ENCODE measurements at places on chromosomes 13 and 19. TPM values are rescaled to one million over a fixed set of nuclear protein-coding genes. Genes with fewer than 3 reads are reported as not detected.

The PALM gene
- total RNA-seq, result 123 TPM

The ICAM3 gene
- total RNA-seq, result 0.63 TPM

The MEF2B gene
- total RNA-seq, result 0.31 TPM

The EPSTI1 gene
- 1.3 TPM for total RNA-seq

The SYNE4 gene
- total RNA-seq, result 0.63 TPM

The ZFP28 gene
- 42.3 TPM for total RNA-seq

The SLC10A2 gene
- not detected for total RNA-seq

The SPRY2 gene
- 40.1 TPM for total RNA-seq

The ZNF837 gene
- 1.6 TPM for total RNA-seq

The ACP5 gene
- total RNA-seq, result not detected

The LGALS13 gene
- total RNA-seq, result not detected

The ACP7 gene
- not detected for total RNA-seq

The VAV1 gene
- 1.6 TPM for total RNA-seq

The DLL3 gene
- 23.2 TPM for total RNA-seq

The ZNF560 gene
- total RNA-seq, result 0.63 TPM

The TMPRSS9 gene
- total RNA-seq, result 0.63 TPM

The OR10H1 gene
- not detected for total RNA-seq

The KLK13 gene
- total RNA-seq, result not detected

The CLASRP gene
- total RNA-seq, result 22.2 TPM

The POU2F2 gene
- total RNA-seq, result 12.2 TPM

The RASGRP4 gene
- total RNA-seq, result not detected

The ALKBH6 gene
- total RNA-seq, result 9.7 TPM

The BEST2 gene
- total RNA-seq, result not detected

The ADGRE1 gene
- not detected for total RNA-seq

The SIGLEC7 gene
- total RNA-seq, result not detected

The GRIK5 gene
- 36.9 TPM for total RNA-seq

The PRRG2 gene
- 0.94 TPM for total RNA-seq

The MBD3L3 gene
- total RNA-seq, result not detected

The CHMP2A gene
- 72.0 TPM for total RNA-seq

The PALM3 gene
- total RNA-seq, result 4.7 TPM

The IGLON5 gene
- total RNA-seq, result 7.8 TPM

The FSD1 gene
- total RNA-seq, result 53.2 TPM

The GGACT gene
- total RNA-seq, result 0.31 TPM

The NECTIN2 gene
- 23.8 TPM for total RNA-seq

The ZNF729 gene
- total RNA-seq, result not detected

The FGF9 gene
- 10.3 TPM for total RNA-seq

The ANGPTL8 gene
- total RNA-seq, result not detected

The SHFL gene
- total RNA-seq, result 6.6 TPM

The TNFSF9 gene
- 1.9 TPM for total RNA-seq

The RAB3A gene
- total RNA-seq, result 75.4 TPM

The KDELR1 gene
- total RNA-seq, result 25.4 TPM

The ZMYM5 gene
- total RNA-seq, result 46.0 TPM

The ZNF230 gene
- 8.8 TPM for total RNA-seq

The IGFL2 gene
- total RNA-seq, result 2.2 TPM

The FXYD3 gene
- not detected for total RNA-seq

The RFPL4A gene
- not detected for total RNA-seq

The LGALS14 gene
- not detected for total RNA-seq

The C3 gene
- 35.4 TPM for total RNA-seq

The WIZ gene
- 24.7 TPM for total RNA-seq

The TBXA2R gene
- 0.63 TPM for total RNA-seq

The S1PR5 gene
- not detected for total RNA-seq
